Activated CD8-positive, alpha-beta memory T cell treated with anti-CD3 and anti-CD28 coated beads for 48 hours (primary cell): ENCODE measurements at places on chromosomes 2 and 18.

GRCh38 chr2:38539086-38539485 lies 63.6 kb downstream of the HNRNPLL start:
- DNase-seq: no peak

DNA sequence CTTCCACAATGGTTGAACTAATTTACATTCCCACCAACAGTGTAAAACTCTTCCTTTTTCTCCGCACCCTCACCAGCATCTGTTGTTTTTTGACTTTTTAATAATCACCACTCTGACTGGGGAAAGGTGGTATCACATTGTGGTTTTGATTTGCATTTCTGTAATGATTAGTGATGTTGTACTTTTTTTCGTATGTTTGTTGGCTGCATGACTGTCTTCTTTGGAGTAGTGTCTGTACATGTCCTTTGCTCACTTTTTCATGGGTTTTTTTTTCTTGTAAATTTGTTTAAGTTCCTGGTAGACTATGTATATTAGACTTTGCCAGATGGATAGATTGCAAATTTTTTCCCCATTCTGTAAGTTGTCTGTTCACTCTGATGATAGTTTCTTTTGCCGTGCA lies 574.8 kb downstream of the KCNJ3 start:
- DNase-seq: no peak

DNA sequence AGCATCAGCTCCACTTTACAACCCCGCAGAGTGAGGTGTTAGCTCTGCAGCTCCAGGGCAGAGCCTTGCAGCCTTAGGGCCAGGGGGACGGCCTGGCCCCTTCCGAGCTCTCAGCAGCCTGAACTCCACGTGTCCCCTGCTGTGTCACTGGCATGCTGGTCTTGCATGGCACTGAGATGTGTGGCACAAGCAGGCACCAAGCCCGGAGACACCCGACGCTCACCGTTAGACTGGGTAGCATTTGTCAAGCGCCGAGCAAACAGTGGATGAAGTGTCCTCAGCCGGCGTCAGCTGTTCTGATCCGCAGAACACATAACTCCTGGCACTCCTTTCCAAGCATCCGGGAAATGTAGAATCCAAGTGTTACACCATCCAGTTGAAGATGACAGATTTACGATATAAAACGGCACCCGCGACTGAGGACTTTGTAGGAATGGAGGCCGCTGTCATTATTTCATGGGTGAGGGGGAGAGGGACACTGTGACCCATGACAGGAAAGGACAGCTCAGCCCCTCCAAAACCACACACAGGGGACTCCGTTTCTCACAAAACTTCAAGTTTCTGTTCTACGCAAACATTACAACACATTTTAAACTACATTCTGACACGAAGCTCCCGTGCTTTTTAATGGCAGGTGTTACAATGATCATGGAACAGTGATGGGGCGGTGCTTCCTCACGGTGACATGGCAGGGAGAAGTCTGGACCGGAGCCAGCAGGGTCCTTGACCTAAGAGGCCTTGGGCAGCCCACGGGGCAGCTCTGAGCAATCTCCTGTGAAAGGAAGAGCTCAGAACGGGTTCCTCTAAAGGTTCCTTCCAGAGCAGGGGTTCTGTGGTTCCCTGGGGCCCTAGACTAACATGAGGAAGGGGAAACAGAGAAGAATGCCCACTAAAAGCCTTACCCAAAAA lies 89.4 kb downstream of the HDAC4 start:
- DNase-seq: no peak

GRCh38 chr18:63879709-63880108 lies 7.8 kb upstream of the SERPINB2 start:
- no peak for DNase-seq

GRCh38 chr2:16508490-16508851 lies 157.2 kb downstream of the CYRIA start:
- no peak for DNase-seq

GRCh38 chr2:108459441-108459840 lies 10.4 kb downstream of the GCC2 start:
- no peak for DNase-seq

- no peak for DNase-seq
These were observed 208.1 kb downstream of the ASB1 start for GRCh38 chr2:238634701-238635357.

DNA sequence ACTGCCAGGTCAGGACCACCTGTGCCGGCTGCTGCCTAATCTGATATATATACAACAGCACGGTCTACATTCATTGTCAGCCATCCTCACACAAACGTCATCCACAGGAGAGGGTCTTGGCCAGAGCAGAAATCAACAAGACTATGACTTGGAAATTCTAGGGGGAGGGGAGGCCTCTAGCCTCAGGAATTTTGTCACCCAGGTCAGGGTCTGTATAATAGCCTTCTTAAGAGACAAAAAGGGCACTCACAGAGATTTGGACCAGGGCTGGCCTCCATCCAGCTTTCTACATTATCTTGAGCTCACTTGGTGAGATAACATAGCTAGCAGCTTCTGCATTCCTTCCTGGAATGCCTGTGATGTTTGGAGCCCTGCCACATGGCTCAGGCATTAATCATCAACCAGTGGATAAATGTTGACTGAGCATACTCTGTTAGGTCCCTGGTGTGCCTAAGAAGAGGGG lies 50.4 kb upstream of the CTIF start:
- DNase-seq: no peak

GRCh38 chr2:25899404-25899970 lies 21.2 kb upstream of the ASXL2 start:
- DNase-seq: no peak

GRCh38 chr18:50166901-50167300 lies 28.0 kb downstream of the MYO5B start:
- no peak for DNase-seq

GRCh38 chr2:98807221-98807620 lies 76.3 kb upstream of the MGAT4A start:
- DNase-seq: no peak

- no peak for DNase-seq
These were observed 72.5 kb downstream of the DGKD start for GRCh38 chr2:233426619-233427342.

DNA sequence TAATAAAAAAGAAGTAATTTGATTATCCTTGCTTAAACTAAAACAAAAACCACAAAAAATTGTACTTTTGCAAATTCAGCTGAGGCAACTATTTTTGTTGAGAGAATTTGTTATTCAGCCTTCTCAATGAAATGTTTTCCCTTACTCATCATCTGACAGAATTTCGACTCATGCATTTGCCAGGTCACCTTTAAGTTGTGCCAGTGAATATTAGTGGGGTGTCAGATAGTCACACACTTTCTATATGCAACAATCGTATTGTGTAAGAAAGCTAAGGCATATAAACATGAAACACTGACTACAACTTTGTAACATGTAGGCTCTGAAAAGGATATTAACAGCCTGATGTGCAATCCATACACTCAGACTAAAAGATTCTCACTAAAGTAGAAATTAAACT lies 1653.1 kb upstream of the SLC39A10 start:
- DNase-seq: no peak

DNA sequence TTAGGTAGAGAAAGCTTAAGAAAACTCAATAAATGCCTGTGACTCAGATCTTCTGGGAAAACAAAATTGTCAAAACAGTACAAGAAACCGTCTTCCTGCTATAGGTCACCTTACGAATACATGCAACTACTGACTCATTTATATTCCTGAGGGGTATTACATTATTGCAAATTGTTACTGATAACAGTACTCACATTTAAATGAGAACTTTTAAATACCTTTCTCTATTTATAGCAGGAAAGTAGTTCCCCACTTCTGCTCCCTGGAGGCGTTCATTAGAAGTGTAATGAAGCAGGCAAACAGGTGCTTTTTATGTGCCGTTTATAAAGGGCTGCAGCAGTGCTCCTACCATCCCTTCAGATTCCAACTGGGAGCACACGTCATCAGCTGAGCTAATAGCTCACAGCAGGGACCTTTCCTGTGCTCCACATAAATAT lies 65.1 kb upstream of the RPRM start:
- no peak for DNase-seq

GRCh38 chr2:70181363-70181956 lies 9.4 kb downstream of the C2orf42 start:
- DNase-seq: no peak

DNA sequence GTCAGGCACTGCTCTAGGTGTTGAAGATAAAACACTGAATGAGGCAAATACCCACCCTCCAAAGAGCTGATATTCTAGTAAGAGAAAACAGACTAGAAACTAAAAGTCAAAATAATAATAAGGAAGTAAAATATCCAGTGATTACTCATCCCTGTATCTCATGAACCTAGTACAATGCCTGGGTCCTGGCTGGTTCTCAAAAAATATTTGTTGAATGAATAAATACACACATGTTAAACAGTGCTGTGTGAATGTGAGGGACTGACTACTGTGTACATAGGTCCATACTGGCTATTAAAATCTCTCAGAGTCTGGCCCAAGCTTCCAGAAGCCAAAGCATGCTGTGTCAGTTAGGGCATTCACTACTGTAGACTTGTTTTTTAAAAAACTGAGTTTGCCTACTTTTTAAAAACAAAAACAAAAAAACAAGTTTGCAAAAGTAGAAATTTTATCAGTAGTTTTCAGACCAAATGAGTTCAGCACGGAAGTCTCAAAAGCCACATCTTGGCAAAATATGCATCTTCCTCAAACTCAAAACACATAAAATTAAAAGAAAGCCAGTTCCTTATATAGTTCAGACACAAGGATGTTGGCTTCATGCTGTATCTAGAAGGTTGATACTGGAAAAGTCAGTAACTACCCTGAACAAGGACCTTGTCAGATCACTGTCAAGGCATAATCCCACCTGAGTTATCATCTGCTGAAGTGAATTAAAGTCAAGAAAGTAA lies 136.2 kb downstream of the THADA start:
- no peak for DNase-seq

- DNase-seq: no peak
These were observed 8.7 kb downstream of the ANTXR1 start for GRCh38 chr2:69021727-69022126.

- DNase-seq: no peak
These were observed 119.5 kb upstream of the MCFD2 start for GRCh38 chr2:47034973-47035609.

DNA sequence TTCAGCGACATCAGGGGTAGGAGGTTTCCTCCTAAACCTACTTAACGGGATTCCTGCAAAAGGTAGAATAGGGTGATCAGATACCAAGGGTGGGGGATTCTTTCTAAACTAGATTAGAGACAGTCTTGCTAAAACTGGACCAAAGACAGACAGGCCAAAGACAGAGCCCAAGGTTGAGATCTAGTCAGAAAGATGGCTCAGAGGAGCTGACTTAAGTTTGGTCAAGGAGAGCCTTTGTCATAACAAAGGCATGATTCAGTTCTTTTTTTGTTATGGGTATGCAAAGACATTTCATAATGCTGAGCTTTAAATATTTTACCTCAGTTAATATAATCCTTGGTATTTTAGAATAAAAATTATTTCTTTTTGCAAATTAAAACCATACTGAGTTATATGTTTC lies 17.8 kb upstream of the GPR75 start:
- no peak for DNase-seq

DNA sequence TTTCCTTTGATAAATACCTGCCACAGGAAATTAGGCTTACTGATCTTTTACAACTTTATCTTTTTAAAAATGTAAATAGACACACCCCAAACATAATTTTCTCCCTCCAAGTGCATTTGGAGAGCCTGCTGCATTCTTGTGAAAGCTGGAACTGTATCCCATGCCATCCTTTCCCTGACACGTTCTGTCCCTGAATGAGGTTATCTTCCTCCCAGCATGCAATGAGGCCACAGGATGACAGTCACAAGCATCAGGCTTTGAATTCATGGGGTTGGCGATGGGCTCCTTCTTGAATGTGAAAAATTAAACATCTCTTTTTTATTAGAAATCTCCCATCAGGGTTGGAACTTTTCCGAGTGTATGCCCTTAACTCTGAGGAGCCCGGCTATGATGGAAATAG lies 77.8 kb downstream of the CTAGE1 start:
- DNase-seq: no peak

DNA sequence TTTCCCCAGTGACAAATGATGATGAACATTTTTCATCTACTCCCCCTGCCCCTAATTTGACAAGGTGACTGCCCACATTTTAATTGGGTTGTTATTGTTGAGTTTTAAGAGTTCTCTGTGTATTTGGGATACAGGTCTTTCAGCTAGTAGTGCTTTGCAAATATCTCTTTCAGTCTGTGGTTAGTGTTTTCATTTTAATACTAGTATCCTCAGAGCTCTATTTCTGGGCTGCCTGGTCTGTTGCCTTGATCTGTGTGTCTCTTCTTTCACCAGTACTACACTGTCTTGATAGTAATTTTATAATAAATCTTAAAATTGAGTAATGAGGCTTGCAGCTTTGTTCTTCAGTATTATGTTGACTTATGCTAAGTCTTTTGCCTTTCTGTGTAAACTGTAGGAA lies 19.7 kb downstream of the EIF5B start:
- DNase-seq: no peak

DNA sequence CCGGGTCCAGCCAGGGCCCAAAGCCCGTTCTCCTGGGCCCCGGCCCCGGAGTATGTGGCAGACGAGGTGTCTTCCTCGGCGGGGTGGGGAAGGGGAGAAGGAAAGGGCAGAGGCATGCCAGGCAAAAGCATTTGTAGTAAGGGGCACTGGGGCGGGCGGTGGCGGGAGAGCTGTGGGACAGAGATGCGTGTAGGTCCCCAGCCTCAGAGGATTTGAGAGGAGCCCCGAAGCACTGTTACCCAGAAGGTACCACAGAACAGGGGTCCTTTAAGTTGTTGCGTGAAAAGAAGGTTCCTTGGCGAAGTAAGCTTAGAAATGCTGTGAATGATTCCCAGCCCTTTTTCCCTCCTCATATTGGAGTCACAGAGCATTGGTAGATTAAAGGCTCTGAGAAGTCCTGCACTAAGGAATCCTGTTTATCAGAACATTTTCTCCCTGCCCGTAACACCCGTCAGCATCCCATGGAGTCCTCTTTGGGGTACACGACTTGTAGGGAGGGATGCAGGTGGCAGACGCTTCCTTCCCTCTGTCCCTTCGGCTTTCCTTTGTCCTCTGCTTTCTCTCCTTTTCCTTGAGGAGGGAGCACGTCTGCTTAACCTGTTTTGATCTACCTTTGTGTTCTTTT lies 12.5 kb downstream of the GAREM2 start:
- DNase-seq: no peak

GRCh38 chr2:186560254-186560653 lies 29.6 kb upstream of the ITGAV start:
- no peak for DNase-seq

DNA sequence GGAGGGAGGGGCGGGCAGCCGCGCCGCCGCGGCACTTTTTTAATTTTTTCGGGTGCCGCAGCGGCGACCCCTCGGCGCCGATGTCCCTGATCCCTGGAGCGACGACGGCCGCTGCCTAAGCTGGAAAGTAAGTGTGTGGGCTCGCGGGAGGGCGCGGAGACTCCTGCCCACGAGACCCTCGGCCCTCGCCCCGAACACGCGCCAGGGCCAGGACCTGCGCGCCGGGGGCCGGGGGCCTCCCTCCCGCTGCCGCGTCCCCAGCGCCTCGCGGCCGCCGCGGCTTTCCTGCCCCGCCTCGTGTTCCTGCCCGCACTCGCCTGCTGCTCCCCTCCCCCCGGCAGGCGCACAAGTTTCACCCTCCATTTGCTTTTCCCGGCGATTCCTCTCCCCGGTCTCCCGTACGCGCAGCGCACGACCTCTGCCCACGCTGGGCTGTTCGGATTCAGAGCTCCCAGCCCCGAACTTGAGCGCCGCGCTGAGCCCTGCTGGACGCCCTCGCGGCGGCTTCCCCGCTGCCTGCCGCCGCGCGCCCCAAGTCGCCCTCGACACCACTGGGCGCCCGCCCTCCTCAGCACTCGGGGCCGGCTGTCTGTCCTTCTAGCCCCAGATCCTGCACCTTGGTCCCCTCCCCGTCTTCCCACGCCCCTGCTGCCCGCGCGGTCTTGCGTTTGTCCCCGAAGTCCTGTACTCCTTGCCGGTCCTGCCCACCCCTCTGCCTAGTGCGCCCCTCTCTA lies 507 bp downstream of the PKP4 start:
- DNase-seq: peak; percentile 33

- no peak for DNase-seq
These were observed 20.5 kb downstream of the FHL2 start for GRCh38 chr2:105378276-105378840.
